ENCODE measurements at places on chromosomes 16 and 17.

DNA sequence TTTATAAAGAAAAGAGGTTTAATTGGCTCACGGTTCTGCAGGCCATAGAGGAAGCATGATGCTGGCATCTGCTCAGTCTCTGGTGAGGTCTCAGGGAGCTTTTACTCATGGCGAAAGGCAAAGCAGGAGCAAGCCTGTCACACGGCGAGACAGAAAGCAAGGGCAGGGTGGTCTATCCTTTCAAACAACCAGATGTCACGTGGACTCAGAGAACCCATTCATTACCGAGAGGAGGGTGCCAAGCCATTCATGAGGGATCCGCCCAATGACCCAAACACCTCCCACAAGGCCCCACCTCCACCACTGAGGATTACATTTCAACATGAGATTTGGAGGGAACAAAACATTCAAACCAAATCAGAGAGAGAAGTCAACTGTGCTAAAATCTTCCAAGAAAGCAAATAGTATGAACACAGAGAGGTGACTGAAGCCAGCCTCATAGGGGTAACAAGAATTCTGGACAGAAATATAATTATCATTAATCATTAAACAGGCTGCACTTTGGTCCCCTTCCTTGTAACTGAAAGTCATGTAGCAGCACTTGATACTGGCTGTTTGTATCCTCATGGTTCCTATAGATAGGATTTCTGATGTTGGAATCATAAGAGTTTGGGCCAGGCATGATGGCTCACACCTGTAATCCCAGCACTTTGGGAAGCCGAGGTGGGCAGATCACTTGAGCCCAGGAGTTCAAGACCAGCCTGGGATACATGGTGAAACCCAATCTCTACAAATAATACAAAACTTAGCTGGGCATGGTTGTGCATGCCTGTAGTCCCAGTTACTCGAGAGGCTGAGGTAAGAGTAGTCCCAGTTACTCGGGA, 52.5 kb upstream of the B4GALNT2 start:
- DNase-seq = no peak

DNA sequence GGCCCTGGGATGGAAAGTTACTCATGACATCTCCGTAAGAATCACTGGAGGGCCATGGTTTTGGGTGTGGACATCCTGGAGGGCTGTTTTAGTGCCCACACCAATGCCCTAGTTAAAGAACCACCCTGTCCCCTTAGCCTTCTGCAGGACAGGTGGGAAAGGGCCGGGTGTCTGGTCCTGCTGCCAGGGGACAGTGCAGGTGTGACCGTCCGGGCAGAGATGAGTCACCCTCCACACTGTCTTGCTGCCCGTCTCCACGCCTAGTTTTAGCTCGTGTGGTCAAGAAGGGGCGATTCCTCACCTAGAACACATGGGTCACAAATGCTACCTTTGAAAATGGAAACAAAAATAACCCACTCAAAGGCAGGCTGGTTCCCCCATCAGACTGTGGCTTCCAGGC, 17.0 kb downstream of the CEP295NL start:
- no peak for DNase-seq

DNA sequence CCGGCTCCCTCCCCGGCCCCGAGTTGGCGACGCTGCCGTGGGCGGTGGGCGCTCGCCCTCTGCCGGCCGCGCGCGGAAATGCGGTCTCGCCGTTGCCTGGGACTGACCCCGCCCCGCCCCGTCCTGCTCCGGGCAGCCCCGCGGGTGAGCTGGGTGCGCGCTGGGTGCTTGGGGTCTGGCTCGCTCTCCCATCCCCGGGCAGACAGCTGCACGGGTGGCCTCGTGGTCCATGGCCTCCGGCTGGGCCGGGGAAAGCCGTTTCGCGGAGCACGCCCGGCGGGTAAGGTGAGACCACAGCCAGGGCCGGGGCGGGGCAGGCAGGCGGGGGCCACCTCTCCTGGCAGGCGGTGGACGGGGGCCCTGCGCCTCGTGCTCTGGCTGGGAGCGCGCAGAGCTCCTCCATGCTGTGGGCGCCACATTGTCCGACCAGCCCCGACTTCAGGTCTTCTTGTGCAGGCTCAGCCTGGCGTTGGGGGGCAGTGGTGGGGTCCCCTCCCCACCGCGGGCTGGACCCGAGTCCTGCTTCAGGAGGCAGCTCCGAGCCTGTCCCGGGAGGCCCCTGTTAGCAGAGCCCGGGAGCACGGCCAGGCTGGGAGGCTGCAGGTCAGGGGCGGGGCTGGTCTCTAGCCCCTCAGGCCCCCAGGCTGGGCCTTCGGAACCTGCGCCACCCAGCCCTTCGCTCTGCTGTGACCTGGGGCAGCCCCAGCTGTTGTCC, 7.0 kb upstream of the C1QTNF8 start:
- DNase-seq = peak; percentile 47

- no peak for DNase-seq
Measured at GRCh38 chr16:56684256-56684925, 2.1 kb downstream of the MT1X start.

DNA sequence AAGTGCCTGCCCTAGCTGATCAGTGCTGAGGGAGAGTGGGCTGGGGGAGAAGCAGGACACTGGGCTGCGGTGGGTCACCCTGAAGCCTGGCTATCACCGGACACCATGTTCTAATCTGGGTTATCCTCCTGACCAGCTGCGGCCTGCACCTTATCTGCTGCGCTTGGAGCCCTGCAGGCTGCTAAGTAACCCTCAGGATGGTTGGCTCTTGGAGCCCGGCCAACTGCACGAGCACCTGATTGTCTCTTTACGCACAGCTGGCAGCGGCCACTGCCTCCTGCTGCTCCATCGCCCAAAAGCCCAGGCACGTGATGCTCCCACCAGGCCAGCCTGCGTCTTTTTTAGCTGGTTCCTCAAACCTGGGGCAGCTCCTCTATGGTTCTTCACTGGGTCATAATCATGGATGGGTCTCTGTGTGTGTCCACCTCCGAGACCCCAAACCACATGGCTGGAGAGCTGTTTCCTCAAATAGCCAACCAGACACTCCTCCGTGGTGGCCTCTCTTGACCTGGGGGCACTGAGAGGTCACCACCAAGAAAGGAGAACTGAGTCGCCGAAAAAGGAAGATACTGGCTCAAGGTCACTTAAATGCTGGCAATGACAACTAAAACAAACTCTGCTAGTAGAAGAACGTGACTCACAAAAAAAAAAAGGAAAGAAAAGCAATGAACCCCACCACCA, 21.7 kb downstream of the SPHK1 start:
- no peak for DNase-seq

DNA sequence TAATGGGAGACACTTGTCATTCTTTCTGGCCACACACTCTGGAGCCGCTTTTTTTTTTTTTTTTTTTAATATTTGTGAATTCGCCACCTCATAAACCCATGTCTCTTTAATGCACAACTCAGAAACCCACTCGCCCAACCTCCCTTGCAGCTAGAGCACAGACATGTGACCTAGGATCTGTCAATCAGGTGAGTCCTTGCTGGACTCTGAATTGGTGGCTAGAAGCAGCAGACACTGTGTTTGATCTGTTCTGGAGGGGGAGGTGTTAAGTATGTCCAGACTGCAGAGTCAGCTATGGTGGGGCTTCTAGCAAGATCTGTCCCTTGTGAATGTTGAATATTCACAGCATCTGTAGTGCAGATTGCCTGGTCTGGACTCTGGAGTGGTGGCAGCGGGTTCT, 112.1 kb downstream of the PRKCB start:
- no peak for DNase-seq

DNA sequence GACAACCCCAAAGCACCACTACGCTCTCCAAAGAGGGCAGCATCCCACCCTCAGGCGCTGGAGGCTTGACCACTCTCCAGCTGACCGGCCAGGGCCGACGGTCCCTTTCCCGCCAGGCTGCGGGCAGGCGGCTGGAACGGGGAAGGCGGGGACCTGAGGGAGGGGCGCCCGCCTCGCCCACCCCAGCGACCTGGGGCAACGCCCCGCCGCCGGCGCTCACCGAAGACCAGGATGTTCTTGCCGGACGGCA, 431 bp downstream of the DYNC1LI2 start:
- DNase-seq = no peak

GRCh38 chr16:4612474-4612931, 2.2 kb downstream of the UBALD1 start:
- no peak for DNase-seq

DNA sequence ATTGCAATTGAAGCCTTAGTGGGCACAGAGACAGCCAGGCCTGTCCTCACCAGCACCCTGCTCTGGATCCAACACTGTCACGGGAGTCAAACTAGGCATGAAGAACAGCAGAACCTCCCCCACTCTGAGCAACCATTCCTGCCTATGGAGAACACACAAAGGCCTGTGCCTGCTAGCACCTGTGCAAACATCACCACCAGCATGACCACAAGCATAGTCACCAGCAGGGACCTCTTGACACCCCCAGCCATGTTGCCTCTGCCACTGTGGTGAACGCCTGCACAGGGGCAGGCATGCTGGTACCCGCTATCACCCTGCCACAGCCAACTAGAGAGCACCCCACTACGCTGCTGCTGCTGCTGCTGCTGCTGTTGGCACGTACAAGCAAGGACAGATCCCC, 51.7 kb downstream of the CMC2 start:
- DNase-seq = no peak

GRCh38 chr16:84821728-84822689, 2.2 kb downstream of the CRISPLD2 start:
- no peak for DNase-seq

GRCh38 chr16:55501549-55502322, 7.1 kb upstream of the LPCAT2 start:
- no peak for DNase-seq

GRCh38 chr17:10265100-10265810, 66.8 kb upstream of the GAS7 start:
- DNase-seq = no peak

DNA sequence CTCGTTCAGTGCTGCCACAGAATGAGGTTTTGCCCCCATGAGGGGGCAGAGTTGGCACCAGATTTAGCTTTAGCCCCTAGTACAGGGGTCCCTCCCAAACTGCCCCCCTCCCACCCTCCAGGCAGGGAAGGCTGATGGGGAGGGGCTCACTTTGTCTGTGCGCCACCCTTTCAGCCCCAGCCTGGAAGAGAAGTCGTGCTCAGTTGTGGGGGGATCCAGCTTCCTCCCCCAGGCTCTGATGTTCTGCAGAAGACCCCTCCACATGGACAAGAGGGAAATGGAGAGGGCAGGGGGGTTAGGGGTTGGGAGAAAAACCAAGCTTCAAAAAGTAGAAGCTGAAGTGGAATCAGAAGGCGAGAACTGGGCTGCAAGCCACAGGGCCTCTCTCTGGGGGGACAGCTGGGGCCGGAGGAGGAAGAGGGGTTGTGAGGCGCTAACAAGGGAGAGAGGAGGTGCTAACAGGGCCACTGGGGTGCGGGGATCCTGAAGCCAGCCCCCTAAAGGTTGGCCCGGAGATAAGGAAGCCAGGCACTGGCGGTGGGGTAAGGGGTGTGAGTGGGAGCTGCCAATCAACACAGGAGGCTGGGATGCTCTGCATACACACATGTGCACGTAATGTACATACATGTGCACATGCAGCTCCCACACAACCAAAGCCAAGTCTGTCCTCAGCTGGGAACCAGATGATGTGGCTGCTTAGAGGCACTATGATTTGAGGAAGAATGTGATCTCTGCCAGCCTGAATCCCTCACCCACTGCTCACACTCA, 7.0 kb upstream of the TMEM92 start:
- DNase-seq = no peak

- no peak for DNase-seq
Measured at GRCh38 chr16:84045001-84045817, 2.6 kb upstream of the SLC38A8 start.

DNA sequence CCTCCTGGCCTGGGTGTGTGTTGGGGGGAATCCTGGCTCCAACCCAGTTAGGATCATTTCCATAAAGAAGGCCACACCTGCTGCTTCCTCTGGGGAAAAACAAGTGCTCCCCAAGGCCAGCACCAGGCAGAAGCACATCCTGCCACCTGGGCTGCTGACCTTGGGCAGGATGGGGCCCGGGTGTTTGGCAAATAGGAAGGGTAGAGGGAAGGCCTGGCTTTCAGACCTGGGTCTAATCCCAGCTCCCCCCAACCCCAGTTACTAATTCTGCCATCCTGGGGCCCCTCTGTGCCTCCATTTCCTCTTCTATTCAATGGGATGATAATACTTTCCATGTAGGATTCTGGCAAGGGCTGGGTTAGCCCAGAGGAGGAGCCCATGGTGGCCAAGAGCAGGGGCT, 3.0 kb upstream of the NLRC5 start:
- no peak for DNase-seq

GRCh38 chr16:90050969-90051368, 26.2 kb downstream of the PRDM7 start:
- DNase-seq = no peak

GRCh38 chr17:27954548-27955495, 61.7 kb upstream of the LYRM9 start:
- no peak for DNase-seq

DNA sequence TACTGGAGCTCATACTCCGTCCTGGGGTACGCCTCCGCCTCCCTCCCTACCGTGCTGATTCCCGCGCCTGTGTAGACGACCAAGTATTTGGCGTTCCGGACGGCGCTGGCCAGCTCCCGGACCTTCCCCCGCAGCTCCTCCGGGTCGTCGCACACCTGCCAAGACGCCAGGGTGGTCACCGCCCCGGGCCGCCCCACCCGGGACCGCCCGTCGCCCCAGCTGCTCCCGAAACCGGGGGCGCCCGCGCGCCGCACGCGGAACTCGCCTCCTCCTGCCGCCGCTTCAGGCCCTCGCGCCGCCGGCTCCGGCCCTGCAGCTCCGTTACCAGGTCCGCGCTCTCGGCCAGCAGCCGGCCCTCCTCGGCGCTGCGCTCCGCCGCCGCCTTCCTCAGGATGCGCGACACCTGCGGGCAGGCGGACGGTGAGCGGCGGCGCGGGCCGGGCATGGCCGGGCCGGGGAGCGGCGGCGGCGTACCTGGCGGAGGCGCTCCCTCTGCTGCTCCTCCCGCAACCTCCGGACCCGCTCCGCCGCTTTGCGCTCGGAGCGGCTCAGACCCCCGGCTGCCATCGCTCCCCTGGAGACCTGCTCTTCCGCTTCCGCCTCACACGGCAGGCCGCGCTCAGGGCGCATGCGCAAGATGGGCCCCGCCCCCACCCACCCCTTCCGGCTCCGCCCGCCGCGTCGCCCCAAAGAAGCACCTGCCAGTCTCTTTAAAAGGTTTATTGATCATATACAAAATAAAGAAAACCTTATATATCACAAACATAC, at the start of gene SIRT7:
TSS of gene SIRT7 (minus strand) at position 612 of the 768 bp plus-strand sequence. CDS start at position 567, 45 bp downstream.
- DNase-seq = peak; percentile 73

- DNase-seq = no peak
Measured at GRCh38 chr16:11972128-11972527, 4.4 kb upstream of the SNX29 start.

DNA sequence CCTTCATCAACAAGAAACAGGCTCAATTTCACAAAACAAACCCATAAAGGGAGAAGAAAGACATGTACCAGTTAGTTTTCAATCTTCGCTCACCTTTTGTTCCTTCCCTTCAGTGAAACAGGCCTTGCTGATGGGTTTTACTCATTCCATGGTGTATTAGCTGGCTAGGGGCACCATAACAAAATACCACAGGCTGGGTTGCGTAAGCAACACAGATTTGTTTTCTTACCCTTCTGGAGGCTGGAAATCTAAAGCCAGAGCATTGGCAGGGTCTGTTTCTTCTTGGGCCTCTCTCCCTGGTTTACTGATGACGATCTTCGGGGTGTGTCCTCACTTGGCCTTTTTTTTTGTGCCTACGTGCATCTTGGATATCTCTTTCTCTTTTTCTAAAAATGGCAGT, 383.4 kb upstream of the RBFOX1 start:
- DNase-seq = no peak

GRCh38 chr17:29156781-29157180, 23.4 kb downstream of the MYO18A start:
- DNase-seq = no peak

- no peak for DNase-seq
Measured at GRCh38 chr16:88702371-88703210, 3.6 kb downstream of the RNF166 start.
